ENCODE measurements at places on chromosomes 13 and 19.

DNA sequence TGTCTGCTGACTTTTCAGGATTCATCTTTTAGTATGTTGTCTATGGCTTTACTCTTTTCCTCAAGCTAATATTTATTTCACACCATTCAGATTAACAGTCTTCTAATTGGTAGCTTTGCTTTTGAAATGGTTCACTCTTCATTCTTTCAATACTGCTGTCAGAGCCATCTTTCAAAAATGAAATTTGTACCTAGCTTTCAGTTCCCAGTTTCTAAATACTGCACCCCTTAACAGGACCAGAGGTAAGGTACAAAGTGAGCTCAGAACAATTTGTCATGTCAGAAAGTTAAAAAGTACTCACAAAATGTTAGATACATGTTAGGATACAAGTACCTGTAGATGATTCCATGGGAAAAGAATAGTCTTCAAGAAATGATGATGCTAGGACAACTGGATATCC, 83.0 kb downstream of the FNDC3A start:
- DNase-seq = no peak

DNA sequence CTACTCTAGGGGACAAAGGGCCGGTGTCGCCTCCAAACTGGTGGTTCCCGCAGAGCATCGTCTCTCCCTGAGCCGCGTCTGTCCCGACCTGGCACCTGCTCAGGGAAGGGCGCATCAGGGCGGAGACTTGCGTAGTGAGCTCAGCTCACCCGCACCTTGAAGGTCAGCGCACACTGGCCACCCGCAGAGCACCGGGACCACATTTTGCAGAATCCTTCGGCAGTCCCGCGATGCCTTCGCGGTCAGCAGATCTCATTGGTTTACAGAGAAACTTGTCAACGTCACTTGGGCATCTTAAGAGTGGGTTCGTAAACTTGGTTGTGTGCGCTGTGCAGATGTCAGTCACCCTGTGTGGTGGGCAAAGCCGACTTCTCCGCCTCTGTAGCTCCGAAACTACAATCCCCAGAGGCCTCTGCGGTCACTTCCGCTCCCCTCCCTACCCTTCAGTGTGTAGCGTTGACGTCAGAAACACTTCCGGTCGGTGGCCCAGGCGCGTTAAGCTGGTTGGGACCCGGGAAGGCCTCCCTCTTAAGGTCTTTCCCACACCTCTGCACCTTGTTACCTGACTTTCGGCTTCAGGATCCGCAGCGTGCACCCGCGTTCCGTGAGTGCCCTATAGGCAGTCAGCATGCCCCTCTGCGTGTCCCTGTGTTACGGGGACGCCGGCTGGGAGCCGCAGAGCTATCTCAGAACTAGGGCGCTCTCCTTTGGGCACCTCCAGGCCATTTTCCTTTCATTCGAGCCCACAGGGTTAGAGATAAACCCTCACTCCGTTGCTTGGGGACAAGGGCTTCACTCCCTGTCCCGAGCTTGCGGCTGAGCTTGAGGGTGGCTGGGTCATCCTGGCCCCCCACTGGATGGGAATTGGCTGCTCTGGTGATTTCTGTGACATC, 36.5 kb upstream of the ZNF527 start:
- peak; percentile 90 for DNase-seq

GRCh38 chr19:34277244-34277643, 22.9 kb downstream of the GARRE1 start:
- no peak for DNase-seq

GRCh38 chr13:57899096-57899495, 267.6 kb downstream of the PCDH17 start:
- DNase-seq = no peak

GRCh38 chr19:39136225-39136940, 10.8 kb downstream of the PAK4 start:
- no peak for DNase-seq

DNA sequence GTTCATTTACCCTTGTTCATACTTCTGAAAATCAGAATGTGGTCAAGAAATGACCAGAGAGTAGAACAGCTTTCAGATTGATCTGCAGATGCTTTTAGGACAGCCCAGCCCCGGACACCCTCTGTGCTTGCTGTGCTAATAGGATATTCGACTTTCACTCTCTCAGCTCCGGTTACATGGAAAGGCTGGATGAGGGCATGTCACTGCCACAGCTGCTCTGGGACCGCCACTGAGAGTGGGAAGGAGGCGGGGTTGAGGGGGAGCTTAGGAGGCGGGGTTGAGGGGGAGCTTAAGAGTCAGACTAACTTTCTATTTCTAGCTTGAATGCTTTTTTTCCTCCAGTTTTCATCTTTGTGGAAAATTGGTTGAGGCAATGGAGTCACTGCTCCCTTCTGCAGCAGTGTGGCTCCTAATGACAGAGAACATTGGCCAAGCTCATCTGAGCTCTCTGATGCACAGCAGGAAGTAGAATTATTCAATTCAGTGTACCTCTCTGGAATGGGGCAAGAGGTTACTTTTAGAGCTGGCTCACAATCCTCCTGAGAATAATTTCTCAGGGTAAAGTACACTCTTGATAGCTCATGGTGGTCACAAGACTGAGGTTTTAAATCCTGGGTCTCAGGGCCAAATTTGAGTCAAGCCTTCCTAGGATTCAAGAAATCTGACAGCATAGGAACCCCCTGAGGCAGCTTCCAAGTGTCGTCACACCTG, 74.6 kb upstream of the NPAS1 start:
- DNase-seq = peak; percentile 38

GRCh38 chr19:17035842-17036424, 9.3 kb upstream of the CPAMD8 start:
- no peak for DNase-seq

GRCh38 chr13:33110713-33111413, 94.6 kb downstream of the KL start:
- no peak for DNase-seq

GRCh38 chr13:31875134-31875533, 135.8 kb downstream of the RXFP2 start:
- DNase-seq = no peak

DNA sequence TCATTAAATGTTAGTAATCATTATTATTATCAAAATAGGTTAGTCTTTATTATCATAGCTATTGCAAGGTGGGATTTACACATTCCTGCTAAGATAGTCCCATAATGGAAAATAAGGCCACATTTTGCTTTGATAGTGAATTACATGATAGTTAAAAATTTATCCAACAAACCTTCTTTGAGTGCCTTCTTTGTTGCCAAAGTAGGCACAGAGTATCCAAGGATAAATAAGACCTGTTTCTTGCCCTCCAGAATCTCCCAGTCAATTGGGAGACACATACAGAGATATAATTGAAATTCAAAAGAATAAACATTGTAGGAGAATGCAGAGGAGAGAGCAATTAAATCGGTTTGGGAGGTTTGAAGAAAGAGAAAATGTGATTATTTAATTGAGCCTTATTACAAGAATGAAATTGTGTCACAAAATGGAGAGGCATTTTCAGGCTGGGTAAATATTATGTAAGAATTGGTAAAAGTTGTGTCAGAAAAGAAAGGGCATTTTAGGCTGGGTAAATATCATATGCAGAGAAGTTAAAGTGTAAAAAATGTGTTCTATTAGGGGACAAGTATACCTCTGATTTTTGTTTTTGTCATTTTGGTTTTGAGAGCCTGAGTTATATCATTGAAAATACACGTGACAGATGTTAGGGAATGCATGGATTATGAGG, 189.3 kb downstream of the POU4F1 start:
- no peak for DNase-seq

- DNase-seq = no peak
Measured at GRCh38 chr19:39325778-39326665, 5.4 kb upstream of the LRFN1 start.

DNA sequence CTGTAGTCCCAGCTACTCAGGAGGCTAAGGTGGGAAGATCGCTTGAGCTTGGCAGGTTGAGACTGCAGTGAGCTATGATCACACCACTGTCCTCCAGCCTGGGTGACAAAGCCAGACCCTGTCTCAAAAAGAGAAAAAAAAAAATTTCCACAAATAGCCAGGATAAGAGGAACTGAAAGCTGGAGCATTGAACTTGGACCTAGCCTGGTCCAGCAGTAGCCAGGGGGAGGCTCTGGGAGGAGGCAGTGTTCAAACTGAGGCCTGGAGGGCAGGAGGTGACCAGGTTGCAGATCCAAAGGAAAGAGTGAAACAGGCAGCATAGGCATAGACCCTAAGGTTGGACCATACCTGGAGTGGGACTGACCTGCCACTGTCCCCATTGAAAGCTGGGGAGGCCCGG, 26.9 kb upstream of the PIK3R2 start:
- no peak for DNase-seq

DNA sequence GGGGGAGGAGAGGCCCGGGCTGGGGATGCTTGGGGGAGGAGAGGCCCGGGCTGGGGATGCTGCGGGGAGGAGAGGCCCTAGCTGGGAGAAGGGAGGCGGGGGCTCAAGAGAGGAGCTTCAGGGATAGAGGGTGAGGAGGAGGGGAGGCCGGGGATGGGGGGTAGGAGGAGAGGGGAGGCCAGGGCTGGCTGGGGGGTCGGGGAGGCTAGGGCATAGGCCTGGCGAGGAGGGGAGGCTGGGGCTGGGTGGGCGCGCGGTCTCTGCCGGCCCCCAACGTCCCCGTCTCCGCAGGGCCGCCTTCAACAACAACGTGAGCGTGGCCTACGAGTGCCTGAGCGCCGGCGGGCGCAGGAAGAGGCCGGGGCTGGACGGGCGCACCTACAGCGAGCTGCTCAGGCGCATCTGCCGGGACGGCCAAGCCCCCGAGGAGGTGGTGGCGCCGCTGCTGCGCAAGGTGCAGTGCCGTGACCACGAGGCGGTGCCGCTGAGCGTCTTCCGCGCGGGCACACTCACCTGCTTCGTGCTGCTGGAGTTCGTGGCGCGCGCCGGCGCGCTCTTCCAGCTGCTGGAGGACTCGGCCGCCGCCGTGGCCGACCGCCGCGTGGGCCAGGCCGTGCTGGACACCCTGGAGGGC, 11.4 kb downstream of the TPGS1 start:
- no peak for DNase-seq

DNA sequence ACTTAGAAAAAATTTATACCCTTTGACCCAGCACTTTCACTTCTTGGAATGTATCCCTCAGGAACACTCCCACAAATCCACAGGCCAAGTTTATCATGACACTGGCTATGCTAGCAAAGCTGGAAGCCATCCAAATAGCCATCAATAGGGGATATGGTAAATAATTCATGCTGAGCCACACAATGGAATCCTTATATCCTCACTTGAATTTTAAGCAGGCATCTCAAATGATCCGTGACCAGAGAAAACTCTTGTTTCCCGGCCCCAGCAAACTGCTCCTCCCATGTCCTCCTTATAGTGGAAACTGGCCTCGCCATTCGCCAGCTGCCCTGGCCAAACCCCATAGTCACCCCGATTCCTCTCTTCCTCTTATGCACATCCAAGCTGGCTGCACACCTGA, 37.6 kb downstream of the GRIK5 start:
- DNase-seq = peak; percentile 68

DNA sequence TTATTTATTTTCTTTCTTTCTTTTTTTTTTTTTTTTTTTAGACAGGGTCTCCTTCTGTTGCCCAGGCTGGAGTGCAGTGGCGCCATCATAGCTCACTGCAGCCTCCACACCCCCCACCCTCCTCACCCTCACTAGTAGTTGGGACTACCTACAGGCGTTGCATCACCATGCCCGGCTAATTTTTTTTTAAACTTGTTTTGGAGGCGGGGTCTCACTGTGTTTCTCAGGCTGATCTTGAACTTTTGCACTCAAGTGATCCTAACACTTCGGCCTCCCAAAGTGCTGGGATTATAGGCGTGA, 33.6 kb downstream of the GJA3 start:
- no peak for DNase-seq

DNA sequence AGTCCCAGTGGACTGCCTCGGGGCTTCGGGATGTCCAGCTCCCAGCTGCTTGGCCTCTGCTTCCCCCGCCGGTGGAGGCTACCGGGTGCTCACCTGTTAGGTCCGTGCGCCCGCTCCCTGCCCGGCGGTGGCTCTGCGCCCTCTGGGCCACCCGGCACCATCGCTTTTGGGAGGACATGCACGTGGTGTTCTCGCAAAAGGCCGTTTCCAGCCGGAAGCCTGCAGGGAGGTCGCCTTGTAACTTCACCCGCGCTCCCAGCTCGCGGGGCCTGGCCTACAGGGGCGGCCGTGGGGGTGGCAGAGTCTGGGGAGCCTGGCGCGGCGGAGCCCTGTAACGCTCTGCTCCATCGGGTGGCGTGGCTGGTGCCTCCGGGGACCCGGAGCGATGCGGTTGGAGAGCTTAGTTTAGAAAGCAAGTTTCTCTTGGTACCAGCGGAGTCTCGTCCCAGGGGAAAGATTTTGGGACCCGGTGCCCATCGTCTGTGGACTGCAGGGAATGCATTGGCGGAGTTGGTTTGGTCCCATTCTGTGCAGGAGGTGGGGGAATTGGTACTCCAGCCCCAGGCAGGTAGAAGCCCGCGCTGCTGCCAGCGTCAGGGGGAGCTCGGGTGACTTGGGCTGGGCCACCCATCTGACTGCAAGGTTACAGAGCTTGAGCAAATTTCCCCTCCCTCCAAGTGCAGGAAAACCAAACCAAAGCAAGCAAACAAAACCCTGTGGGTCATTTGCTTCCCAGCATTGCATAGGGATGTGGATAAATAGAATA, 673 bp downstream of the SPATA13 start:
- peak; percentile 43 for DNase-seq

- no peak for DNase-seq
Measured at GRCh38 chr13:63425131-63425530, 2009.5 kb upstream of the PCDH20 start.

- peak; percentile 72 for DNase-seq
Measured at GRCh38 chr19:10388957-10389356, 8.6 kb upstream of the TYK2 start.

- no peak for DNase-seq
Measured at GRCh38 chr19:18433015-18433691, 4.8 kb downstream of the ISYNA1 start.

GRCh38 chr13:72469906-72470305, 257.5 kb downstream of the MZT1 start:
- no peak for DNase-seq

GRCh38 chr19:2507109-2507508, 31.2 kb downstream of the GADD45B start:
- peak; percentile 94 for DNase-seq

DNA sequence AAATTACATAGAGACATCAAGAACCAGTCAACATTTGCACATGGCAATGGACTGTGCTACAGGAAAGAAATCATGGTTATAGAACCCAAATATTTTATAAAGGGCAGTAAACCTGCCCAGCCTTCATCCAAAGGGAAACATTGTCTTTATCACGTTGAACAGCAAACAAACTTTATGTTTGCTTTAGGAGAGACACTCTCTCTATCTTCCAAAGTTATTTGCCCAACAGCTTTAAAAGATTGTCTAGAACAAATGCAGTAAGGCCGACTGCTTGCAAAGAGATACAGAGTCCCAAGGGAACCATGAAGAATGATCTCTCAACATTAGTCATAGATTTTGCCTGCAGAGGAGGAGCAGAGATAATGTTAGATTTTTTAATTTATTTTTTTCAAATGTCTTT, 1323.5 kb upstream of the SLC10A2 start:
- DNase-seq = no peak

GRCh38 chr13:40530961-40531360, 135.5 kb downstream of the FOXO1 start:
- DNase-seq = no peak
